Esophagus muscularis mucosa (tissue), 4 donors: ENCODE measurements at places on chromosomes 12 and 14. TPM values are rescaled to one million over a fixed set of nuclear protein-coding genes. Genes with fewer than 3 reads are reported as not detected.

GRCh38 chr12:123055281-123055766 lies 74.8 kb downstream of the ARL6IP4 start:
- H3K36me3 ChIP-seq, result no peaks in the 10 kb centered on the region
- DNase-seq, result no peak
- H3K4me1 ChIP-seq, result peaks cover 31% of the 10 kb centered on the region
- no peak overlapping the region for H3K27ac ChIP-seq
- H3K27me3 ChIP-seq, result no peaks in the 10 kb centered on the region

GRCh38 chr14:53881921-53882320 lies 74.7 kb downstream of the BMP4 start:
- H3K36me3 ChIP-seq, result no peaks in the 10 kb centered on the region
- peaks cover 3% of the 10 kb centered on the region for H3K4me1 ChIP-seq
- DNase-seq, result no peak
- no peak overlapping the region for H3K27ac ChIP-seq
- H3K27me3 ChIP-seq, result no peaks in the 10 kb centered on the region

GRCh38 chr12:27077586-27077985 lies 4.8 kb downstream of the C12orf71 start:
- H3K27ac ChIP-seq, result no peak overlapping the region
- no peaks in the 10 kb centered on the region for H3K27me3 ChIP-seq
- DNase-seq, result no peak

GRCh38 chr14:101584055-101584859 lies 23.0 kb downstream of the DIO3 start:
- H3K36me3 ChIP-seq, result no peaks in the 10 kb centered on the region
- no peak for DNase-seq
- H3K27ac ChIP-seq, result no peak overlapping the region
- no peaks in the 10 kb centered on the region for H3K4me1 ChIP-seq
- H3K27me3 ChIP-seq, result no peaks in the 10 kb centered on the region

DNA sequence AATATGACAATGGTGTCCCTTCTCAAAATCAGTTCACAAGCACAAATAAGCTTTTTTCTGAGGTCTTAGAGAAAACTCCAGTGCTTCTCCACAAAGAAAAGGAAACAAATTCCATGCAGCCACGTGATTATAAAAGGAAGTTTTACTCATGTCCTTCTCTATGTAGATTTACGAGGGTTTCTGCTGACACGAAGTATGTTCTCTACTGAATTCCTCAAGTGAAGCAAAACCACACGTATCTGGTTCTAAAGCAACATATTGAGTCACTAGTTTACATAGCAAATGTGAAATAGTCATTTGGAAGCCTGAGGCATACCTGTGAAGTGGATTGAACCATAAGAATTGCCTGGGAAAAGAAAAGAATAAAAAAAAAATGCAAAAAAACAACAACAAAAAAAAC lies 31.9 kb downstream of the BMP4 start:
- H3K27ac ChIP-seq, result no peak overlapping the region
- no peak overlapping the region for H3K4me3 ChIP-seq
- H3K36me3 ChIP-seq, result no peaks in the 10 kb centered on the region
- no peaks in the 10 kb centered on the region for H3K27me3 ChIP-seq
- DNase-seq, result no peak
- H3K4me1 ChIP-seq, result no peaks in the 10 kb centered on the region

DNA sequence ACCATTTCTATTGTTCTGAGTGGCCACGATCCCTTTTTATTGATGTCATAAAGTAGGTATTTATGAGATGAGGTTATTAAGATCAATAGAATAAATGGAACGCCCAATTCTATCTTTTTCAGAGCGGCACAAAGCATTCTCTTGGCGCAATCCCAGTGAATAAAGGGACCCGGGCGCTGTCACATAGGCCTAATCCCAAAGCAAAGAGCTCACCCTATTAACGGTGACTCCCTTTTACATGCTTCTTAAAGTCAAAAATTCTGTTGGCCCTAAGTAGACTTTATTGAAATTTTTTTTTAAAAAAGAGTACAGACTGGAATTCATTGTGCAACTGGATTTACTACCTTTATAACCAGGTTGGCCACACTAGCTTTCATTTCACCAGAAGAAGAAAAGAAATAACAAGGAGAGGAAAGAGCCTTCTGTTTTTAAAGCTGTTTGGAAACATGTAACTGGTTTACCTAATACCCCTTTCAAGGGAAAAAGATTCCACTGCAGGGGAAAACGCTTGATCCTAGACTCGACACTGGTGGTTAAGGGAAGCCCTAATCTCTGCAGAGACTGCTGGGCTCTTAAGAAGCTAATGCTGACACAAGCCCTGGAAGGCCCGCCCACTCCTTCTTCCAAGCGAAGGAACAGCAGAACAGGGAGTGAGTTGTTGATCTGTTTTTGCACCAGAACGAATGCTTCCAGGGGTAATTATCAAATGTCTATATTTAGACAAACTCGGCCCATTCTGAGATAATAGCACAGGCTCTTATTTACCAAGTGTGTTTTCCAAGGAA lies 381.2 kb downstream of the BCL11B start:
- H3K4me1 ChIP-seq, result no peaks in the 10 kb centered on the region
- H3K27me3 ChIP-seq, result no peaks in the 10 kb centered on the region
- no peak overlapping the region for H3K4me3 ChIP-seq
- H3K36me3 ChIP-seq, result no peaks in the 10 kb centered on the region

Gene NEDD8
- total RNA-seq, result 152 TPM

Gene OR11G2
- not detected for total RNA-seq

DNA sequence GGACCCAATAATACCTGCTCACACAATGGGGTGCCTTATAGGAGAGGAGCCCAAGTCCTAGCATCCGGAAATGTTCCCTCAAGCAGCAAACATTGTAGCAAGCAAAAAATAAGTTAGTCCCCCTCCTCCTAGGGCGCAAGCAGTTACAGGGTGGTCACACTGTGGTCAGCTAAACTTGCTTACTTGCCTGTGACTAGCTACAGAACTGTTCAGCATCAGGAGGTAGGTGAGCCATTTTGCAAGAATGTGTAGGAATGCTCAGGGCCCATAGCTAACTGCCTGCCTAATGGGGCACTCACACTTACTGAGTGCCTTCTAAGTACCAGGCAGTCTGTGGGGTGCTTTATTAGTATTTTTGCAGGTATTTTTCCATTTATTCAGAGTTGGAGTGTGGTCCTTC lies 154.6 kb upstream of the GRIN2B start:
- no peaks in the 10 kb centered on the region for H3K36me3 ChIP-seq
- H3K27ac ChIP-seq, result no peak overlapping the region
- no peak overlapping the region for H3K4me3 ChIP-seq
- no peak for DNase-seq
- H3K27me3 ChIP-seq, result no peaks in the 10 kb centered on the region

DNA sequence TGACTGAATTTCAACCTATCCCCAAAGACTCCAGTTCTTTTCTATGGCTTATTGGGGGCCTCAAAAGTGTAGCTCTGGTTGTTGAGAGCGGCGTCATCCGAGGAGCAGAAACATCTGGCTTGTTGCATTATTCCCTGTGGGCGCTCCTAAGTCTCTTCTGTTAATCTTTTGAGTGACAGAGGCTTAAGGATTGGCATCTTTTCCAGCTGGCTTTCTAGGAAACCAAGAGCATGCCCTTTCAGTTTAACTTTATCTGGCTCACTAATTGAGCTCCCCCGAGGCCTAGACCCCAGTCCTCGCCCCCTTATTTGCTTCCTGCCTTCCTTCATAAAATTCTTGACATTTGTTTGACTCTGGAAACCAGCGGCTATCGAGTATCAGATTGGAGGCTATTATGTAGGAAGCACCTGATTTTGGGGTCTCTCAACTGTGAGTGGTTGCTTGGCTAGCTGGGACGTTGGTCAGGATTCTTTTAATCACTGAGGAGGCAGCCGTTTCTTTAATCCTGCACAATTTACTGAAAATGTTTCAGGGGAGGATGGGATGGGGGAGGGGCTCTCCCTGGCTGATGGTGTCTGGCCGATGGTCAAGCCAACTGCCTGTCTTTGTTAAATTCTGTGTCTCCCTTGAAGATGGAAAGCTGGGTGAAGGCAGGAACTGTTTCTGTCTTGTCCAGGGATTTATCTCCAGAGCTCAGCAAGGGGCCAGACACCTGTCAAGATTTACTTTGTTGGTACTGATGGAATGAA lies 3.1 kb downstream of the SMOC1 start:
- no peaks in the 10 kb centered on the region for H3K36me3 ChIP-seq
- DNase-seq, result no peak
- H3K27me3 ChIP-seq, result peaks cover 7% of the 10 kb centered on the region
- H3K4me1 ChIP-seq, result no peaks in the 10 kb centered on the region
- H3K27ac ChIP-seq, result no peak overlapping the region
- H3K4me3 ChIP-seq, result no peak overlapping the region
